Brain microvascular endothelial cell (primary cell): ENCODE measurements at places on chromosomes 3 and 15.

- no peak for DNase-seq
Measured at GRCh38 chr15:81760686-81761085, 285.1 kb downstream of the MEX3B start.

- no peak for DNase-seq
Measured at GRCh38 chr15:46061002-46061401, 426.2 kb downstream of the SQOR start.

DNA sequence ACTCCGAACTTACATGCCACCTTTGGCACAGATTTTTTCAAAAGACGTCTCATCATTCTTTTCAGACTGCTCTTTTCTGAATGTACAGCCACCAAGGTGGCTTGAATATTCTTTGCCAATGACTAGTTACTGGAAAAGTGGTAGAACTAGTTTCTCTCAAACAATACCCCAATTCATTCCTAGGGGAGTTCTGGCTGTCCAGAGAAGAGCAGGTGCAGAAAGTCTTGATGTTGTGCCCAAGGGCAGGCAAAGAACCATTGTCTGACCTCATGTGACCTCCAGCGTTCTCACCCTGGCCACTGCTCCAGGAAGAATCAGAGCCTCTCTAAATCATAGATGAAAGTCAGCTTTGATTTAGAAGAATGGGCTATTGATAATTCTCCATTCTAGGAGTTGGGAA lies 5.5 kb downstream of the LMOD3 start:
- no peak for DNase-seq

DNA sequence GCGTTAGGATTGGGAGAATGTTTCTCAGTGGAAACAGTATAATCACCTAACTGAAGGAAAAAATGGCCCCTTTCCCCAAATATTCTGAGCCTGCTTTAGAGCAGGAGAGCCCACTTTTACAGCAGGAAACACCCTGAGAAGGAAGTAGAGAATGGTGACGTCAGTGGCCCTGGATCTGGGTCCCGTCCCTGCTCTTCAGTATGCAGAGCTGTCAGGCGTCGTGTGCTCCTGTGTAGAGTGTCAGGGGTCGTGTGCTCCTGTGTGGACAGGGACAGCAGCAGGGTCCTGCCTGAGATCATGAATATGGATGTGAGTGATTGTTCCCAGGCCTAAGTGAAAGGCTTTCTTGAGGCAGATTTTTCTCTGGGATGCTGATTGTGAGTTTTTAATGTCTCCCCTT lies 45.2 kb downstream of the CGNL1 start:
- DNase-seq: no peak

DNA sequence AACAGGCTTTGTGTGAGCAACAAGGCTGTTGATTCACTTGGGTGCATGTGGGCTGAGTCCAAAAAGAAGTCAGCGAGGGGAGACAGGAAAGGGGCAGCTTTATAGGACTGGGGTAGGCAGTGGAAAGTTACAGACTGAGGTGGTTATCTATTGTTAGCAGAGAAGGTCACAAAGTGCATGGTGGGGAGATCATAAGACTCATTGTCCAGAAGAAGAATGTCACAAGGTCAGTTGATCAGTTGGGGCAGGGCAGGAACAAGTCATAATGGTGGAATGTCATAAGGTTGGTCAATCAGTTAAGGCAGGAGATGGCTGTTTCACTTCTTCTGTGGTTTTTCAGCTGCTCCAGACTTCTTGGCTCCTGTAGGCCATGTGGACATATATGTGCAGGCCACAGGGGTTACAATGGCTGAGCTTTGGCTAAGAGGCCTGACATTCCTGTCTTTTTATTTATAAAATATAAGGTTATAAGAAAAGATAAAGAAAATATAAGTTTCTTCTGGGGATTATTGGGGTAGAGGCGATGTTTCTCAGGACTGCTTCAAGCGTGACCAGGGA lies 69.5 kb upstream of the SNTN start:
- DNase-seq: no peak

- no peak for DNase-seq
Measured at GRCh38 chr15:31571676-31572075, 245.0 kb downstream of the KLF13 start.

DNA sequence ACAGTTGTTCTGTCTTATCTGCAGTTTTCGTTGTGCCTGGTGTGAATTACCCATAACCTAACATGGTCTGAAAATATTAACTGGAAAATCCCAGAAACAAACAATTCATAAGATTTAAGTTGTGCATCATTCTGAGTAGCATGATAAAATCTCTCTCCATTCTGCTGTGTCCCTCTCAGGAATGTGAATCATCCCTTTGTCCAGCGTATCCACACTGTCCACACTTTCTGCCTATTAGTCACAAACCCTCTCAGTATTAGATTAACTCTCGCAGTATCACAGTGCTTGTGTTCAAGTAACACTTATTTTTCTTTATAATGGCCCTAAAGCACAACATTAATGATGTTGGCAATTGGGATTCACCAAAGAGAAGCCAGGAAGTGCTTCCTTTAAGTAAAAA lies 203.2 kb downstream of the CGGBP1 start:
- peak; percentile 85 for DNase-seq

DNA sequence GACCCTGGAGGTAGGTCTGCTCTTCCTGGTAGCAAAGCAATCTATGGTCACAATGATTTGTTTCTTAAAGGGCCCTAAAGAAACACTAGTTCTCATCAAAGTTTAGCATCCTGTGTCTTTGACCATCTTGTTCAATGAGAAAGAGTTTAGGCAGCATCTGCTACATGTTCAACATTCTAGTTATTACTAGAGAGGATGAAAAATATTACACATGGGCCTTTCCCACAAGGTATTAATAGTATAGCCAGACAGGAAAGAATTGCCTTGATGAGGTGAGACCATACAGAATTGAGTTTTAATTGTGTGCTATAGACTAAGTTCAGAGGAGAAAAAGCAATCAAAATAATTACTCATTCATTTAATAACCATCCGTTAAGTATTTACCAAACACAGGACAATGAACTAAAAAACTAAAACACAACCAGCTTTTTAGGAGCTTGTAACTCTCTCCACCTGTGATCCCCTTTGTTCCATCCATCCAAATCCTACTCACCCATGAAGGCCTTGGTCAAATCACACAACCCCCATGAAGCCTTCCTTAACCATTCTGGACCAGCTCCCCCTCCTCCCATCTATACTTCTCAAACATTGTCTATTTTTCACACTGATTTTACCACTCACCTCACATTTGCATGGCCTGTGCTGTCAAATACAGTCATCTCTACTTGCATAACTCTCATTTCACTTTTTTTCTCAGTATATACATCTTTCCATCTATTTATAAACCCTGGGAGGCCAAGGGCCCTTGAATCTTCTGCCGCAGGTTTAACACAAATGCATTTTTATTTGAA lies 122.9 kb downstream of the RORA start:
- DNase-seq: no peak
